ENCODE measurements at places on chromosomes 16 and 17.

GRCh38 chr17:7191571-7192270 lies 12.6 kb upstream of the ASGR1 start:
- DNase-seq = peak; percentile 77

GRCh38 chr16:5354645-5355044 lies 257.1 kb upstream of the EEF2KMT start:
- no peak for DNase-seq

DNA sequence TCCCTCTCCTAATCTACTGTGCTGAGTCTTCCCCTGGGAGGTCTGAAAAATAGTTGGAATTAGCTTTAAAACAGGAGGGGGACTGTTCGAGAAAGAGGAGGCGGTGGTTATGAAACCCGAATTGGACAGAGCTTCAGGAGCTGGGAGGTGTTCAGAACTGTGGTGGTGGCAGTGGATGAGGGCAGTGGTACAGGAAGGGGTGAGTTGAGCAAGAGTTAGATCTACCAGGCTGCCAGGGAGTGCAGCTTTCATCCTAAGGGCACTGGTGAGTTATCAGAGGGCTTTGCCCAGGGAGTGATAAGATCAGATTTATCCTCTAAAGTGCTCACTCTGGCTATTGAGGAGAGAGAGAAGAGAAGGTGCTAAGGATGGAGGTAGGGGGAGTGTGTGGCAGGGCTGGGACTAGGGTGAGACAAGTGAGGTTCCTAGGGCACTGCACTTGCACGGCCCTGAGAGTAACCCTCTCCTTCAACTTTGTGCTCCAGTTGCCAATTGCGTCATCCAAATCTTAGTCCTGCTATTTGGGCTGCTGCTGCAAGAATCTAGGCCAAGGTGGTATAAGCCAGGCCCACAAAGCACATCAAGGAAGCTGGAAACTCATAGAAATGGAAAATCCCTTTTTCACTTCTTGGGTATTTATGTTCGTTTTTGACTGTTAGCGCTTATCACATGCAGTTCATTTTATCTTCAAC lies 540.3 kb downstream of the XYLT1 start:
- no peak for DNase-seq

DNA sequence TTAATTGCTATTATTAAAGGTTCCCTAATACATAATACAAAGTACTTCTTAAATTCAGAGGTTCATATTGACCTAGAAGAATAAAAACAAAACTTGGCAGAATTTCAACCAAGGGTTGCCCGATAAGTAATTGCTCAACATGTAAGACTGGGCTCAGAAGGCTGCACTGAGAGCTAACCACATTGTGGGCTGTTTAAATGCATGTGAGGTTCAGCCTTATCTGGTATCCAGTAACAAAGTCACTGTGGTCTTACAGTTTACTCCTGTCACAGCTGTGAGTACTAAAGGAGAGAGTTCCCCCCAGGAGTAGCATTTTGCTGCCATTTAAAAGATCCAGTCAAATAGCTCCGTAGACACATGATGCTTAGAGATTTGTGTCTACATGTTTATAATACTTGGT lies 1.6 kb upstream of the DHRS11 start:
- DNase-seq = no peak

GRCh38 chr16:3259836-3260235 lies 3.4 kb upstream of the MEFV start:
- no peak for DNase-seq

DNA sequence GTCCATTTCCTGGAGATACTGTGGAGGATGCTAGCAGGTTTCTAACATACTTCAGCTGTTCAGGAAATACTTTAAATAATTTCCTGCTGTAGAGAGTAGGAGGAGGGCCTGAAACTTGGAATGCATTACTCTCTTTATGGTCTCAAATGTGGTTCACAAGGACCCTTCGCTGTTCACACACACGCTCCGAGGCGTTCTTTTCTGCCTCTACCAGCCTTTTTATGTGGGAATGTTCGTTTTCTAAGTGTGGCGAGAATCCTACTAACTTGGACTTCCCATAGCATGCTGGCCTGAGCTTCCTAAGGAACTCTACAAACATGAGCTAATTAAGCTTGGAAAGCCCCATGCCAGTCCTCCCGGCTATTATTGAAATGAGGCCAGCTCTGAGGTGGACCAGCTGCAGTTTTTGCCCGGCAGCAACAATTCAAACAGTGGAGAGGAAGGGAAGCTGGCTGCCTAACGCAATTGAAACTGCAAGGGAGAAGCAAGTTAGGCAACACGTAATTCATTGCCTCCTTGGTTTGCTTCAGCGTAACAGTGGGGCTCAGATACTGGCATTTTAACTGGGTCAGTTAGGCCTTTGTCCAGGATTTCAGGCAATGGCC lies 18.9 kb downstream of the KPNA2 start:
- no peak for DNase-seq

DNA sequence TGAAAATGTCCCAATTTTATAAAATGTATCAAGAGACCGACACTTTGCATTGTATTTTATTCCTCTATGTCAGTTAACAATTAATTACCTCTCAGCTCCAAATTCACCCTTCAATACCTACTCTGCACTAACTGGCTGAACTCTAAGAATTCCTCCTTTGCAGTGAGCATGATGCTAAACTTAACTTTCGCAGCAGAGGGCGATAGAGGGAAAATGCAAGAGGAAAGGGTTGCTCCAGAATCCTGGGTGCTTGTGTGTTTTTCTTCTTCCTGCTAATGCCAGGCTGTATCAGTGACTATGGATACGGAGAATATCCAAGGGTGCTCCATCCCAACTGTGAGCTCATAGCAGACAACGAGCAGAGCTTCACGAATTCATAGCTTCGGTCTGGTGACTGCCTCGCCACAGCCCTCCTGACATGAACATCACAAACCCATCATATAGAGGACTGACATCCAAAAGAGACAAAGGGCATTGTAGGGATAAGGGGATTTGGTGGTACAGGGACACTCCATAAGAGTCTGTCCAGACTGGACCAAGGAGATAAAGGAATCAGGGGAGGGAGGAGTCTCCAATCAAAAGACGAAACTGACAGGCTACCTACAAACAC lies 172.9 kb downstream of the STX8 start:
- peak; percentile 12 for DNase-seq

GRCh38 chr17:60149691-60150582 lies at the start of gene CA4:
Gene CA4 (plus strand): TSS chr17:60149973. CDS start chr17:60150035, 62 bp downstream.
- no peak for DNase-seq

- no peak for DNase-seq
Measured at GRCh38 chr17:36851250-36851649, 86.0 kb upstream of the LHX1 start.

GRCh38 chr16:89123831-89124100 lies 30.1 kb downstream of the ACSF3 start:
- no peak for DNase-seq

GRCh38 chr17:68399638-68400403 lies 57.5 kb downstream of the WIPI1 start:
- DNase-seq = no peak

- peak; percentile 79 for DNase-seq
Measured at GRCh38 chr16:23435500-23435899, 17.5 kb downstream of the COG7 start.

DNA sequence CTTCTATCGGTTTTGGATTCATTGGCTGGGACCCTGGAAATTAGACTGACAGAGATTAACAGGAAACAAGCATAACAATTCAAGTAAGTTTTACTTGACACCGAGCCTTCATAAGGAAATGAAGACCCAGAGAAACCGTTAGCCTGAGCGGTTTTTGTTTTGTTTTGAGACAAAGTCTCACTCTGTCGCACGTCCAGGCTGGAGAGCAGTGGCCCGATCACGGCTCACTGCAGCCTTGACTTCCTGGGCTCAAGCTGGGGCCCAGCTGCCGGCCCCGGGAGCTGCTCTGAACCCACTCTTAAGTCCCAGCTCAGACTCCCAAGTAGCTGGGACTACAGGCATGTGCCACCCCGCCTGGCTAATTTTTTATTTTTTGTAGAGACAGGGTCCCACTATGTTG lies 321.3 kb downstream of the SEC14L1 start:
- DNase-seq = no peak

DNA sequence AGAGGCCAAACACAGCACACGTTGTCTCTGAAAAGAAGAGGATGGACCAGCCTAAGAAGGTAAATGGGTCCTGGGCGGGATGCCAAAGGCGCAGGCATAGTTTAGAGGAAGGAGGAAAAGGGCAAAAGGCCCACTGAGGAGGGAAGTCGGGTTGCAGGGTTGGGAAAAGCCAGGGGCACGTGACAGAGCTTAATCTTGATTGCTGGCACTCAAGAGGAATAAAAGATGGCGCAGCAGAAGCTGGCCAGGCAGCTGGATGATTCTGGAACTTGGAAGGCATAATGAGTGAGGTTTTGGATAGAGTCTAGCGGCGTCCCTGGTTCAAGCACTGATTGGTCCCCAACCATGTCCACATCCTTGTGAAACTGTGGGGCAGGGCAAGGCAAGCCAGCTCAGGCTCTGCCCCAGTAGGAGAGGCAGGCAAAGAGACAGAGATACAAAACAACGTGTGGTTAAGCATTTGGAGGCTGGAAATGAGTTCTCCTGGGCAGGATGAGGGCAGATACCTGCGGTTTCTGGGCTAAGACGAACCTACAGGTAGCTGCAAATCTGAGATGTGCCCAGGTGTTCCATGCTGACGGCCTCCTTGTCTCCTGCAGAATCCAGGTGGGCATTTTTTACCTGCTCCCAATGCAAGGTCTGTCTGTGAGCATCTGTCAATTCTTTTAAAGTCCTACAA lies 52.7 kb upstream of the CIBAR2 start:
- no peak for DNase-seq

- no peak for DNase-seq
Measured at GRCh38 chr16:19219836-19220235, 51.8 kb downstream of the SYT17 start.

DNA sequence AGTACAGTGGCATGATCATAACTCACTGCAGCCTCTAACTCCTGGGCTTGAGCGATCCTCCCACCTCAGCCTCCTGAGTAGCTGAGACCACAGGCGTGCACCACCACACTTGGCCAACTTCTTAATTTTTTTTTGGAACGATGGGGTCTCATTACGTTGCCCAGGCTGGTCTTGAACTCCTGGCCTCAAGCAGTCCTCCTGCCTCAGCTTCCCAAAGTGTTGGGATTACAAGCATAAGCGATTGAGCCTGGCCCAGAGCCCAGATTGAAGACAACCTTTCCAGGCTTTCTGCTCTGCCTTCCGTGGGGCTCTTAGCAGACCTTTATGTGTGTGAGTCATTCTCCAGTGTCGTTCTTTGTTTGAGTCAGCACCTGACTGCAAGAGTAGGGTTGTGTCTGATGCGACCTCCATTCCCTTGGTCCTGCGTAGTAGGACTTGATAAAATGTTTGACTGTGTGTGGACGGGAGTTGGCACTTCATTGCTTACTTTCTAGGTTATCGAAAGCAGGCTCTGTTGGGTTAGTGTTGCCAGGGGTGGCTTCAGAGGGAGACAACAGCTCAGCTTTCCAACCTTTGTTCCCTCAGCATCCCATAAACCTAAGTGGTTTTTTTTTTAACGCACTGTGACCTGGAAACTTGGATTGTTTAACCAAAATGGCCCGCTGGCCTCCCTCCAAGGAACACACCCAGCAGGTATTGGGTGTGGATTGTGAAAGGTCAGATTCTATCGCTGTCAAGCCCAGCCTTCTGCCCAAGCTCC lies 26.4 kb downstream of the EEF2K start:
- DNase-seq = no peak

DNA sequence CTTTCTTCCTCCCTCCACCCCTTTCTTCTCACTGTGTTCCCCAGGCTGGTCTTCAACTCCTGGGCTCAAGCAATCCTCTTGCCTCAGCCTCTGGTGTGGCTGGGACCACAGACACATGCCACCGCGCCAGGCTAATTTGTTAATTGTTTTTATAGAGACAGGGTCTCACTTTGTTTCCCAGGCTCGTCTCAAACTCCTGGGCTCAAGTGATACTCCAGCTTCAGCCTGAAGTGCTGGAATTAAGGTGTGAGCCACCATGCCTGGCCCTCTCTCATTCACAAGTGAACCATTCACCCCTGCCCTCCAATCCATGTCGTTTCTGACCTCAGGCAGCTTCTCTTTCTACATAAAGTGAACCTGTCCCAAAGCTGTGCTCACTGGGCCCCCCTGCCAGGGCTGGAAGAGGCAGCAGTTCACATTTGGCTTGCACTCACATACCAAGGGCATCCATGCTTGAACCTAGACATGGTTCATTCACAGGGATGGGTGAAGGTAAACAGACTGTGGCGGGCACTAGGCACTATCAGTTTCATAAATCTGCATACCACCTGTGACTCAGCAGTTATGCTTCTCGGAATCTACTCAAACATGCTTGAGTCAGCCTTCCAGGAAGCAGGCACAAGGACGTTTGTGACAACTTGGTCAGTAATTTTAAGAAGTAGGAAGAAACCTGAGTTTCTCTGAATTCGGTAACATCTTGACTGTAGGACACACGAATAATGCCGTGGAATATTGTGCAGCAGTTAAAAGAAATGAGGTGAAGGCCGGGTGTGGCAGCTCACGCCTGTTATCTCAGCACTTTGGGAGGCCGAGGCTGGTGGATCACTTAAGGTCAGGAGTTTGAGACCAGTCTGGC lies 6.0 kb upstream of the RNF213 start:
- DNase-seq = no peak

DNA sequence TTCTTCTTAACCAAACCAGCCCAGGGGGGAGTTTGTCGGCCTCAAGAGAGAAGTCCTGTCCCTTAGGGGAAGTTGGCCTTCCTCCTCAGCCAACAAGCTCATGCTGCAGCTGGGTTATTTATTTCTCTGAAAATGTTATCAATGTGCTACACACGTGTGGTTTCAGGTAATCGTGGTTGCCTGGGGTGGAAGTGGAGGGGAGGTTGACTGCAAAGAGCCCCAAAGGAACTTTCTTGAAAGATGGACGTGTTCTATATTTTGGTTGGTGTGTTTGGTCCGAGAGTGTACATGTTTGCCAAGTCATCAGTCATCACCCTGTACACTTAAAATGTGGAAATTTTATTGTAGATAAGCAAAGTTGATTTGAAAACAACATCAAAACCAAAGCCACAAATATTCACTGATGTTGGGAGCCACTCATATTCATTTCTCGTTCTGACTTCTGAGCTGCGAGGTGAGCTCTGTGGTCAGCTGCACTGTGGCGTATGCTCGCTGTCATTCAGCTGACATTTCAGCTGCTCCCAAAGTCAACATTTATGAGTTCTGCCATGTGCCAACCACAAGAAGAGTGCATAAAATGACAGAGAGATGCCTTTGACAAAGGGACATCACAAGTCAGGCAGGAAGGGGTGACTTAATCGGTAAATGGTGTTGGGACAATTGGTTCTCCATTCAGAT lies 26.5 kb upstream of the ADGRG1 start:
- DNase-seq = no peak

All from NCI-H1694 treated with DMSO at 0.1 percent for 48 hours (cell line).